Bone marrow (tissue), 2 donors: ENCODE measurements at places on chromosomes 7 and 10.

GRCh38 chr10:61791216-61791615 is 110.3 kb upstream of the ARID5B start:
- DNase-seq = no peak

- DNase-seq = no peak
Observed at GRCh38 chr7:75963381-75963995, 30.9 kb downstream of the TMEM120A start.

- no peak for DNase-seq
Observed at GRCh38 chr10:125625586-125625985, 57.4 kb downstream of the TEX36 start.

- no peak for DNase-seq
Observed at GRCh38 chr7:40880581-40880980, 745.8 kb downstream of the SUGCT start.
